ENCODE measurements at places on chromosomes 1 and 21.
A peak's percentile ranks its signal among the peaks of the same experiment; 100 is the strongest.

GRCh38 chr1:56019922-56020321, 559.4 kb downstream of the PLPP3 start:
- DNase-seq: no peak

DNA sequence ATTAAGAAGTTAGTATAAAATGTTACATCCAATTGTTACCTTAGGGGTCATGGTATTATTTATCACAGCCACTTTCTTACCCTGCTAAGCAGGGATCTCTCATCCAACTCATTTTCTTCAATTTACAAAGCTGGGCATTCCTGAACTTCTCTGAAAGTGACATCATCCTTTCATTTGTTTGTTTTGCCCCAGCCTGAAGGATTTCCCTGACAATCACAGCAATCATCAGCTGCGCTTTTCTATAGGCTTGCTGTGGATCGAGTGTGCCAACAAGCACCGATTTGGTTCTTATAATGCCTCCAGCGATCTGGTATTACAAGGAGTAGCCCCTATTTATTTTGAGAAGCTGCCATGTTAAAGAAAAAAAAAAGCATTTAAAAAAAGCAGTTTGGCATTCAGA, 240.2 kb downstream of the USH2A start:
- DNase-seq: peak; percentile 2

DNA sequence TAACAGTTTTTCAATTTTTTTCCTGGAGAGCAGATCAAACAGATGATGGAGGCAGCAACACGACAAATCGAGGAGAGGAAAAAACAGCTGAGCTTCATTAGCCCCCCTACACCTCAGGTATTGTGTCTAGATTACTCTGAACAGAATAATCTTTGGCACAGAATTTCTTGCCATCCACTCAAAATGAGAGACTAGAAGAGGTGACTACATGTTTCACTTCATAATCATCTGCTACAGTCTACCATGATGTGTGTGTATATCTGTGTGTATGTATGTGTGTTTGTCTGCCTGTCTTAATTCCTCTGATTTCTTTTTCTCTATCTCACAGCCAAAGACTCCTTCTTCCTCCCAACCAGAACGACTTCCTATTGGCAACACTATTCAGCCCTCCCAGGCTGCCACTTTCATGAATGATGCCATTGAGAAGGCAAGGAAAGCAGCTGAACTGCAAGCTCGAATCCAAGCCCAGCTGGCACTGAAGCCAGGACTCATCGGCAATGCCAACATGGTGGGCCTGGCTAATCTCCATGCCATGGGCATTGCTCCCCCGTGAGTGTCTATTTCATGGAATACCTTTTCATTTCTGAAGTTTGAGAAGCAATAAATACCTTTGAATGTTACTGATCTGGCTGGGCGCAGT, 11.4 kb downstream of the PRPF3 start:
- no peak for DNase-seq

DNA sequence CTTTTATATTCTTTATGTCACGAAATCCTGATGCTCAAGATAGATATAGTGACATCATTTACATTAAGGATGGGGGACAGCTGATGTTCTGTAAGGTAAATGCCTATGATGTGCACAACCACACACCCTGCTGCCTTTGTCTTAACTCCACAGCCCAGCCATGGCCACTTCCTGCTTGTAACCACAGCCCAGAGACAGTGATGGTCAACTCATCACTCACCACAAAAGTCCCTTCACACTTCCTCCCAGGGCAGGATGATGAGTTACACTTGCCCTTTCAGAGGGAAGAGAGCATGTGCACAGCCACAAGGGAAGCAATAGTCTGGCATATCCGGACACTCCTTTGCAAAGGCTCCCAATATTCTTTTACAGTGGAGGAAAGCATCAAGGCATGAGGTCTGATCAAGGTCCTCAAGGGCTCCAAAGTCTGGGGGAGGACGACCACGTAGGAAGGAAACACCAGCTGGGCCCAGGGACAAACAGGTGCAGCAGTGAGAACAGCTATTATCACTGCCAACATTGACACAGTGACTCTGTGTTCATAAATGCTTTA, 53.8 kb downstream of the PLPP3 start:
- DNase-seq: no peak

- DNase-seq: no peak
Measured at GRCh38 chr1:1285102-1285571, 4.9 kb downstream of the SCNN1D start.

GRCh38 chr1:195113471-195113870, 1494.8 kb downstream of the KCNT2 start:
- no peak for DNase-seq

- DNase-seq: peak; percentile 35
Measured at GRCh38 chr1:16351456-16351993, 755 bp downstream of the FBXO42 start.

DNA sequence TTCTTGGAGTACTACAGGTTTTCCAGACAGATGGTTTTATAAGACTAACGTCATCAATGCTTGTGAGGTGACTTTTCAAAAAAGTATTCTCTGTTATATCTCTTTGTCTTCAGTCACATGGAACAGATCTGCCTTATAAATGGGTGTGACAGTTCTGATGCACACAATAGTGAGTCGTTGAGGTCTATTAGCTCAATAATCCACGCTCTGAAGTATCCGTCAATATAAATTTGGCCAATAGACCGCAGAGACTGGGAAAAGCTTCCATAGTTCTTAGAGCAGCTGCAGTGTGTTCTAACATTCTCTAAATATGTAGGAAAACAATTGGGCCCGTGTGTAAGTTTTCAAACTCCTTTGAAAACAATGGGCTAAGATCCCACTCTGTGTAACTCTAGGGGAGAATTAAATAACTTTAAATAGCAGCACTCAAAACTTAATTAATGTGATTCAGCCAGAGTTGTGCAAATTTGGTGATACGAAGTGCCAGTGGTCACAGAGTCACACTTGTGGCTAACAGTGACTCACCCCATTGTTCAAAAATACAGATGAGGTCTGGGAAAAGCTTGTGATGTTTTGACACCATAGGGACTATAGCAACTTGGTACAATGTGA, 316.0 kb downstream of the LMO4 start:
- DNase-seq: peak; percentile 32

DNA sequence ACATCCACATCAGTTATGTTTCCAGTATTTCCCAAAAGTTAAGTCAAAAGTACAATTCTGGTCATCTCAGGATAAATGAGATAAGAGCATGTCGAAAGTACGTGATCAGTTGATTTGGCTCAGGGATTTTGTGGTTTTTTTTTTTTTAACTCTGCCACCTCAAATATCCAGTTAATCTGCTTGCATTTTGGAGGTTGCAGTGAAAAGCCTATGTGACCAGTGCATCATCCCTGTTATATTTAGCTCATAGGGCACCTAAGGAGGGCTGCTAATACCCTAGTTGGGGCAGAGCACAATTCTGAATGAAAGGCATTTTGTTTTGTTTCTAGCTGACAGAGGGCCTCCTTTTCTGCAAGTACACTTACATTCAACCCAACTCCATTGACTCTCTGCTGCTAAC, 31.7 kb upstream of the RGS16 start:
- no peak for DNase-seq

GRCh38 chr1:22057861-22058260, 5.4 kb downstream of the CDC42 start:
- DNase-seq: no peak

Measured in cardiac fibroblast (primary cell).